Activated T-helper 1 cell treated with anti-CD3 and anti-CD28 coated beads, Interleukin-2, amount 50 U/mL, for 16 hours (primary cell): ENCODE measurements at places on chromosomes 1 and 21.
A peak's percentile ranks its signal among the peaks of the same experiment; 100 is the strongest.

DNA sequence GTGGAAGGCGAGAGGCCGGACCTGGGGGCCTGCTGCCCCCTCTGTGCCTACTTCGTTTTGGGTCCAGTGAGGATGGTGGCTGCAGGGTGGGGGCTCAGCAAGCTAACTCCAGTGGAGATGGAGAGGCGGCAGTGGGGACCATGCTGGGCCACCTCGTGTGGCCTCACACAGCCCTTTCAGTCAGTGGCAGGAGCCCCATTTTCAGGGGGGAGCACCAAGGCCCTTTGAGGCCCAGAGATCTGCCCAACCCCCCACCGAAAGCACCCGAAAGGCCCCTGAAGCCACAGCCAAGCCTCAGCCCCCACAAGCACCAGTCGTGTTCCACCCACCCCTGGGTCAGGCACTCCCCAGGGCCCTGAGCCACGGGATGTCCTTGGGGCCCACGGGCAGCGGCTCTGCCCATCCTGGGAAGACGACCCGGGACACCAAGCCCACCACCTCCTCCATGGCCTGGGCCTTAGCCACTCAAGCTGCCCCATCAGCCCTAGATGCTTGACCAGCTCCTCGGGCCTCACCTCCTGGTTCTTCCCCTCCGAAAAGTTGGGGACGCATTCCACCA, 345 bp downstream of the FTCD start:
- DNase-seq = peak; percentile 2

DNA sequence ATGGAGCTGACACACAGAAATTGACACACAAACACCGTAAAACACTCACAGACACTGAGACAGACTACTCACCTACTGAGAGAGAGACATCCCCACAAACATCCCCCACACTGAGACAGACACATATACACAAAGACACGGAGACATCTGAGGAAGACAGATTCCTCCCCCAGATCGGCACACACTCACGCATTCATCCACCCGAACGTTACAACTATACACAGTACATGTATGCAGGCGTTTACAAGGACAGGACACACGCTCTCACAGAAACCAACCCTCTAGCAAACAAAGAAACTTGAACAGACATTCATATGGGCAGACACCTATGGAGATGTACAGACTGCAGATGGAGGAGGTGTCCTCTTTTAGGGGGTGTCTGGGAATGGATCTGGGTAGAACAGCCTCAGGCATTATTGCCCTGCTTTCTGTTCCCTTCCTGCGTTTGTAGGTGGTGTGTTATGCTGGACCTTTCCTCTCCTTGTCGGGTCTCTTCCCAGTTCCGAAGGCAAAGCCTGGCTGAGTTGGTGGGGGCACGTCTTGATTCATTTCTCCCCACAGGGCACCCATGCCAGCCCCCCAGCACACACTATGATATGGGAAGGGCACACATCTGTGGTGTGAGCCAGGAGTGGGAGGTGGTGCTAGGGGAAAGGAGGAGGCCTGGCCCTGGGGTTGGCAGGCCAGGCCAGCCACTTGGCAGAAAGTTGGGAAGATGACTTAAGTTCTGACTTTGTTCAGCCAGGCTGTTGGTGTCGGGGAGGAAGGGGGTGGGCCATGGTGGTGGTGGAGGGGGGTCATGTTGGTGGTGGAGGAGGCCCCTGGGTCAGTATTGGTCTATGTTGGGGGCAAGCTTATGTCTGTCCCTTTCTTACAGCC, 1.5 kb downstream of the KIRREL1 start:
- DNase-seq = no peak

DNA sequence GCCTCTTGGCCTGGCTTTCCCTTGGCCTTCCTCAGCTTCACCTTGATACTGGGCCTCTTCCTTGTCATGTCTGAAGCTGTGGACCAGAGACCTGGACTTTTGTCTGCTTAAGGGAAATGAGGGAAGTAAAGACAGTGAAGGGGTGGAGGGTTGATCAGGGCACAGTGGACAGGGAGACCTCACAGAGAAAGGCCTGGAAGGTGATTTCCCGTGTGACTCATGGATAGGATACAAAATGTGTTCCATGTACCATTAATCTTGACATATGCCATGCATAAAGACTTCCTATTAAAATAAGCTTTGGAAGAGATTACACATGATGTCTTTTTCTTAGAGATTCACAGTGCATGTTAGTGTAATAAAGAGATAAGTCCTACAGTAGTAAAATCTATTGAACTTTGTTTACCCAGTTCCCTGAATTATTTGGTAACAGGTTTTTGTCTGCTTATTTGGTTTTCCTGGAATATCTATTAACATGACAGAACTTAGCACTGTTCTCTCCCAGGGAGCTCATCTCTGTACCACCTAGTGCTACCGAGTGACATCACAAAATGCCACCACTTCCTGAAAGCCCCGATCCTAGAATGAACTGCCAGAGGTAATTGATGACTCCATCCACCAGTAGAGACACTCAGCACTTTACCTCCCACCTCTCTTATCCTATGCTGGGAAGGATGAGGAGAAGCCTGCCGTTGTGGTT, 22.2 kb downstream of the UBE2T start:
- DNase-seq = no peak

DNA sequence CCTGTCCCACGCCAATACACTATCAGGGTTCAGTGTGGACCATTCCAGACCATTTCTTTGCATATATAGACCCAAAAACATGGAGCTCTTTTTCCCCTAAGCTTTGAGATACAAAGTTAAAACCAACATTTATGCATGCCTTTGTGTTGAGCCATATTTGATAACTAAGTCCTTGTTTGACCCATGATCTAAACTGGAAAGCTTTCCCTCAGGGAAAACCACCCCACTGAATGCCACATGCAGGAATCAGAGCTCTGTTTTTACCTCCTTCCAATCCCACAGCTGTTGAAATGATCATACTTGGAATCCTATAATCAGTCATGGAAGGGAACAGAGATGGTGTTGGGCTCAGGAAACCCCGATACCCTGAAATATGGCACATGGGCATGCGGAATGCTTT, 14.8 kb upstream of the SLC45A1 start:
- no peak for DNase-seq

DNA sequence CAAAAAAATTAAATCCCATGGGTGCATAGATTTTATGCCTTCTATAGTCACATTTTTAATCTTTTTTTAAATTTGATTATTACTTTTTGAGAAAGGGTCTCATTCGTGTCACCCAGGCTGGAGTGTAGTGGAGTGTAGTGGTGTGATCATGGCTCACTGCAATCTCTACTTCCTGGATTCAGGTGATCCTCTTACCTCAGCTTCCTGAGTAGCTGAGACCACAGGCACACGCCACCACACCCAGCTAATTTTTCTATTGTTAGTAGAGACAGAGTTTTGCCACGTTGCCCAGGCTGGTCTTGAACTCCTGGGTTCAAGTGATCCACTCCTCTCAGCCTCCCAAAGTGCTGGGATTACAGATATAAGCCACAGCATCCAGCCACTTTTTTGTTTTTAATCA, 10.4 kb downstream of the CBR3 start:
- DNase-seq = no peak

DNA sequence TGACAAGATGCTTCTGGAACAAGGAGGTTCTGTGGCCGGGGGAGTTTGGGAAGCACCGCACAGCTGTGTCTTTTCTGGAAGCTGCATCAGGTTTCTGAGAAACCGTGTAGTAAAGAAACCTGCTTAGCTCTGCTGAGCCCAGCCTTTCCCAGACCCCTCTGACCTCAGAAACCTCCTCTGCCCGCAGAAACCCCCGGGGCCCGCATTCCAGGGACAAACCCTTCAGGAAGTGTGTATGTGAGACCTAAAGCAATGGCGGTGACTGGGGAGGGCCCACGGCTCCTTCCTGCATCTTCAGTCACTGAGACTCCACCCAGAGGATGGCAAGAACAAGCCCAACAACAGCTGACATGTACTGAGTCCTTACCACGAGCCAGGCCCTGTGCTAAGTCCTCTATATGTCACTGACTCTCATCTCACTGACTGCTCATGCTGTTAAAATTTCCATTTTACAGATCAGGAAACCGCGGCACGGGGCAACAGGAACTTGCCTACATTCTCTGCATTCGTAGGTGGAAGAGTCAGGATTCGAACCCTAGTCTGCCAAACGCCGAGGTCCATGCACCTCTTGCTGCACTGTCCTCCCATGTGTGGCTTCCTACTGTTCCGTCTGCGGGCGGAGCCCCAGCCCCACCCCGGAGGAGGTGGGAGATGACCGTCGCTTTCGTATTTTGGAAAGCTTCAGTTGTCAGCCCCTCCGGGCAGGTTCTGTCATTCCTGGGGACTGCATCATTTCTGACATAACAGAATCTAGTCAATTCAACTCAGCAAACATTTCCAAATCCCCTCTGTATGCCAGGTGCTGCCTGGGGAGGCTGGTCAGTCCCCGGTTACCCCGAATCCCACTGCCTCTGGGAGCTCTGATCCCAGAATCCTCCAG, 73.3 kb upstream of the KLHDC7A start:
- no peak for DNase-seq

GRCh38 chr1:173168941-173169340, 38.2 kb downstream of the TNFSF4 start:
- DNase-seq = no peak
